ENCODE measurements at places on chromosomes 4 and X. TPM values are rescaled to one million over a fixed set of nuclear protein-coding genes. Genes with fewer than 3 reads are reported as not detected.

DNA sequence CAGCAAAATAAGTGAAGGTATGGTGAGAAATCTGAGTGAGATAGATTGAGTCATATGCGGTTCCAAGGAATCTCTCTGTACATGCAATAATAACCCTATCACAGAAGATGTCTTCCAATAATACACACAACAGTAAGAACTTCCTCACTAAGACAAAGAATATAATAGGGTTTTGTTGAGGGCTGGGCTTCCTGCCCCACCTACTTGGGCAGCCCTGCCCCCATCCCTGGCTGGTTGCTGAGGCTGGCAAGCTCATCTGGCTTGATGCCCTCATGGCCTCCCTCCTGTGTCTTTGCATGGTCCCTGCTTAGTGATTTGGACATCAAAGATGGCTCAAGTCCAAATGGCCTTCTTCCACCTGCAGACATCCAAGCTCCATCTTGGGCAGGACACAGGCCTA lies 2.7 kb downstream of the GEMIN8 start:
- DNase-seq, result peak; percentile 69

DNA sequence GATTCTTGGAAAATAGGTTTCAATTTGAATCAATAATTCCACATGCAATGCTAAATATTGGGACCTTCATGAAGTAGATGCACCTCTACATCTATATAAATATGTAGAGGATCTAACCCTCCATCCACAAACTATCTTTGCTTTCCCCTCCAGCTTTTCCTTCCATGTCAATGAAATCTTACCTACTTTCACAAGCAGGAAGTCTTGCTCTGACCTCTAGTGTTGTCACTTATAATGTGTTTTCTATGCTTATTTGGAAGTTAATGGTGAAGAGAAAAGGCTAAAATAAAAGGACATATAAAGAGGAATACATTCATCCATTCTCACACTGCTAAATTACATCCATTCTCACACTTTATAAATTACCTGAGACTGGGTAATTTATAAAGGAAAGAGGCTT lies 472.7 kb upstream of the DIAPH2 start:
- DNase-seq, result no peak

DNA sequence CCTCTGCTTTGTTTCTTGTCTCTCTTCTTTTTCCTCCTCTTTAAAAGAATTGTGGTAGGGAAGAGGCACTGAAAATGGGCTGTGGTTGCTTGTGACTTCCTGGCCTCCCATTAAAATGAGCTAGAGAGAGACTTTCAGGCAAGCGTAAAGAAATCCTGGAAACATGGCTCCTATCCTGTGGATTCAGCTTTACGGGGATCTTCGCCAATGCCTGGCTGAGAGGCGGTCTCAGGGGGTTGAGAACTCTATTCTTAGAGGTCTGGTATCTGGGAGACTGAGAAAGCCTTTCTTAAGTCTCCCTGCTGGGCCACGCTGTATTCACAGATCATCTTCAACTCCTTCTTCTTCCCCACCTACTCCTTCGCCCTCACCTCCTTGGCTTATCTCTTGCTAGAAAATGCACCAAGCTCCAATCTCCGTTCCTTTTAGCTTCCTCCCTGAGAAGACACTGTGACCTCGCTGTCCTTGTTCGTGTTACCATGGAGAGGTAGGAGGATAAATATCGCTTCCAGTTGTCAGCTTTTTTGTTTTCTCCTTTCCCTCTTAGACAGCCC lies 542 bp upstream of the KLF8 start:
- no peak for DNase-seq

- peak; percentile 17 for DNase-seq
Measured at GRCh38 chr4:150078579-150079080, 385 bp downstream of the DCLK2 start.

- DNase-seq, result no peak
Measured at GRCh38 chr4:2822461-2823300, 21.0 kb upstream of the ADD1 start.

DNA sequence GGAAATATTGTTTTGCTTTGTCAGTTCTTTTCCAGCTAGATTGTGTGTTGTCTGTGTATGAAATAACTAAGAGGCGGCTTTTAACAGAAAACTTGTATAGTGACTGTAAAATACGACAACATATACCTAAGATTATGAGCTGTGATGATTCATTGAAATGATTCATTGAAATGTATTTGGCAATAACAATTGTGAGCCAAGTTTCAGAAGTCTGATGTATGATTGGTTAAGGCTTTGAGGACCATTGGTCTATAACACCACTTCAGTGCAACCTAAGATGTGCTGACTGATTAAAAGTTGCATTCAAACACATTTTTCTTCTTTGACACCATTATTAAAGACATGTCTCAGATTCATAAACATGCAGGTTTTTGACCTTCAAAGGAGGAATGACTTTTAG lies 76.6 kb downstream of the PTPN13 start:
- peak; percentile 91 for DNase-seq

The MBNL3 gene
- 4.4 TPM for total RNA-seq
